ENCODE measurements at places on chromosomes 3 and 15. TPM values are rescaled to one million over a fixed set of nuclear protein-coding genes. Genes with fewer than 3 reads are reported as not detected.

TRPM1 gene
- not detected for total RNA-seq

NDN gene
- not detected for total RNA-seq

- H3K36me3 ChIP-seq, result no peaks in the 10 kb centered on the region
- H3K4me1 ChIP-seq, result no peaks in the 10 kb centered on the region
- DNase-seq, result no peak
These were observed 795.6 kb upstream of the CFAP20DC start for GRCh38 chr3:59845386-59845785.

- no peaks in the 10 kb centered on the region for H3K36me3 ChIP-seq
- H3K4me1 ChIP-seq, result no peaks in the 10 kb centered on the region
- peaks cover 34% of the 10 kb centered on the region for H3K27me3 ChIP-seq
These were observed 19.6 kb upstream of the OR5K4 start for GRCh38 chr3:98333989-98334606.

Data from Calu3 (cell line).